ENCODE measurements at places on chromosomes 5 and 9.

DNA sequence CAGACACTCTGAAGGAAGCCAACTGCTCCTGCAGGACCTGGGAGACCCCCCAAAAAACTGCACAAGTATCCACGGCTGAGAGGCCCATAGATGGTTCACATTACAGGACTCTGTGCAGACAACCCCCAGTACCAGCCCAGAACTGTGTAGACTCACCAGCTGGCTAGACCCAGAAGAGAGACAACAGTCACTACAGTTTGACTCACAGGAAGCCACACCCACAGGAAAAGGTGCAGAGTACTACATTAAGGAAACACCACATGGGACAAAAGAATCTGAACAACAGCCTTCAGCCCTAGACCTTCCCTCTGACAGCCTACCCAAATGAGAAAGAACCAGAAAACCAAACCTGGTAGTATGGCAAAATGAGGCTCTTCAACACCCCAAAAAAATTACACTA lies 281.2 kb upstream of the RGMB start:
- no peak for DNase-seq

DNA sequence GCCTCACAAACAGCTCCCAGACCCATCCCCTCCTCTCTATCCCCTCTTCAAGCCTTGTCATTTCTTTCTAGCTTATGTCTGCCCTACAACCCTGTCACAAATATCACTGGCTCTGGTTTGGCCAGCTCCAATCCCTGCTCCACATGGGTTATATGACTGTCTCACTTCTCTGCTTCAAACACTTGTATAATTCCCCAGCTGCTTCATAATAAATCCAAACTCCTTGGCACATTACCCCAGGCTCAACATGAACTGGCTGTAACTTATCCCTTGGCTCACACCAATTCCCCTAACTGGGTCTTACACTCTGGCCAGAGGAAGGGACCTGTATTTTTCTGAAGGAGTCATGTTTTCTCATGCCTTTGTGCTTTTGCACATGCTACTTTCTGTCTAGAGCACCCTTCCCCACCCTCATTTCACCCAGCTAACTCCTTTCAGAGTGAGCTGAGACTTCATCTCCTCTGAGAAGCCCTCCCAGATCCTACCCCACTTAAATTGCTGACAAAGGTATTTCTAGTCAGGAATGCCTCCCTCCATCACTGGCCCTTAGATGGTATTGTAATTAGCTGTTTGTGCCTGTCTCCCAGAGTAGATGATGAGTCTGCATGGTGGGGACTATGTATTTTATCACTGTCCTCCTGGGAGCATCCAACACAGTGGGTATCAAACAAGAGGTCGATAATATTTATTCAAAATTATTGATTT lies 5.3 kb downstream of the PRXL2C start:
- no peak for DNase-seq

DNA sequence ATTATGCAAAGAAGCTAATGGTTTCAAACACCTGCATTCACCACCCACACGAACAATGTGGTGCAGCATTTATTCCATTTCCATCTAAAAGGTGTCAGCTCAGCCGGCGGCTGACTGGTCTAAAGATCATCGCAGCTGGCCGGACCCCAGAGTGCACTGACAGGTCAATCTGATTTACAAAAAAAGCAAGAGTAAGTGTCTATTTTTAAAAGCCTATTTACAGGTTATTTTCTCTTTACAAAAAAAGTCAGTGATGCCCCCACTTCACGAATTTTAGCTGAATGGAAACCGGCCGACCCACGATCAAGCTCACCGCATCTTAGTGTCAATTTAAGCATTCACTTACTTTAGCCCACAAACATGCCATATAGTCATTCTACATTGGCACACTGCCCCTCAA lies 58.3 kb downstream of the SEMA4D start:
- DNase-seq, result no peak

- DNase-seq, result no peak
Measured at GRCh38 chr9:16992138-16992537, 121.7 kb upstream of the BNC2 start.

- DNase-seq, result no peak
Measured at GRCh38 chr5:35687961-35688360, 70.3 kb downstream of the SPEF2 start.
